ENCODE measurements at places on chromosomes 3 and 15. TPM values are rescaled to one million over a fixed set of nuclear protein-coding genes. Genes with fewer than 3 reads are reported as not detected.

The AP3B2 gene
- 0.17 TPM for total RNA-seq

The DHX36 gene
- total RNA-seq = 29.3 TPM

The ACKR4 gene
- 0.85 TPM for total RNA-seq

The CADM2 gene
- not detected for total RNA-seq

The SHC4 gene
- 0.17 TPM for total RNA-seq

Data from dermis blood vessel endothelial cell (primary cell).